Mononuclear cell (primary cell): ENCODE measurements at places on chromosomes 7 and 10. TPM values are rescaled to one million over a fixed set of nuclear protein-coding genes. Genes with fewer than 3 reads are reported as not detected.

The NUP42 gene
- 18.9 TPM for total RNA-seq

The CPA5 gene
- total RNA-seq = not detected

The SLC16A12 gene
- total RNA-seq = not detected

The GATAD1 gene
- total RNA-seq = 11.2 TPM

The STK31 gene
- total RNA-seq = 0.52 TPM

The GLI3 gene
- total RNA-seq = 0.10 TPM
